ENCODE measurements at places on chromosomes 3 and 15.
A peak's percentile ranks its signal among the peaks of the same experiment; 100 is the strongest.

DNA sequence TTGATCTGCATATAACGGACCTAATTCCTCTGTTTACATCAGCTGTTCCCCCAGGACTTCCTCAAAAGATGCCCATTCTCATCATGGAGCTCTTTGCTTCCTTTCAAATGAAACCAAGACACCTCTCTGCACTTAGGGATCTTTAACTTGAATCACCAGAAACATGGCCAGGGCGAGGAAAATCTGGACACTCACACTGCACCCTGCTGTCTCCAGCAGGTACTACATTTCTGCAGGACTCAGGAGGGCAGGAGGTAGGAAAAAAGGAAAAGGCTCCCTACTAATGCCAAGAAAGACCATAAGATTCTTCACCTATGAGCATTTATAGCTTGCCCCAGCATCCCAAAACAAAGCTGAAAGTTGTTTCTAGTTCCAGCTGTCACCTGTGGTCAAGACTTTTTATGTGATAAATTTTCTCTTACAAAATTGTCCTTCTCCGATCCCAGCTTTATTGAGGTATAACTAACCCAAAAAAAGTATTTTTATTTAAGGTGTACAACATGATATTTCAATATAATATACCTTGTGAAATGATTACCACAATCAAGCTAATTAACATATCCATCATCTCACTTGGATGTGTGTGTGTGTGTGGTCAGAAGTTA lies 87.3 kb upstream of the C15orf61 start:
- peak; percentile 3 for DNase-seq

- DNase-seq = no peak
Measured at GRCh38 chr3:29331035-29331434, 50.2 kb downstream of the RBMS3 start.

- no peak for DNase-seq
Measured at GRCh38 chr3:49998326-49998725, 58.4 kb downstream of the RBM6 start.

DNA sequence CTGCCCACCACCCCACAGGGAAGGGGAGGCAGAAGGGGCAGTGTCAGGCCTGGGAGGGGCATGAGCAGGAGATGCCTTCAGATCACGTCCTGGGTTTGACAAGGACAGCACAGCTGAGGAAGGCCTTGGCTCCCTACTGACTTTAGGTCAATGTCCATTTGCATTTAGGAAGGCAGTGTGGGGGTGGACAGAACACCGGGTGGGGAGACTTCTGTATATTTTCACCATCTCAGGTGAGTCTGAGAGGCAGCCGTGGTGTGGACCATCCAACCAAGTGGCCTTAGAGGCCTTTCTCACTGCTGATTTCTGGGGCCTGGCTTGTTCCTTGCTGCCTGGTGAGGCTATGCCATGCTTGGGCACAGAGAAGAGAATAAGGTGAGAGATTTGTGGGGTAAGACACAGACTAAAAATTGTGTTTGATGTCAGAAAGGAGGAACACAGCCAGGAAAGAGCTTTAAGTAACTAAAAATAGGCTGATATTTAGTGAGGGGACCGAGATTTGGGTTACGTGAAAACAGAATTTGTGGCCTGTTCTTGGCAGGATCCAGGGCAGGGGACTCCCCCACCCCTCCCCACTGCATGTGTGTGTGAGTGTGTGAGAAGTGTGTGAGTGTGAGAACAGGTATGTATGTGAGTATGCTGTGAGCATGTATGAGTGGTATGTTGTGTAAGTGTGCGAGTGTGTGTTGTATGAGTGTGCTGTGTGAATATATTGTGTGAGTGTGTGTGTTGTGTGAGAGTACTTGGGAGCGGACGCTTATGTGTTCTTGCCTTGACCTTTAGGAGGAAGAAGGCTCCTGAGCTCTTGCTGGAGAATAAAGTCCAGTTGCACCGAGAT lies 11.8 kb upstream of the PLA2G4E start:
- DNase-seq = no peak

- DNase-seq = no peak
Measured at GRCh38 chr3:180626844-180627243, 24.9 kb downstream of the TTC14 start.

- no peak for DNase-seq
Measured at GRCh38 chr3:39388741-39389248, 5.6 kb downstream of the SLC25A38 start.

DNA sequence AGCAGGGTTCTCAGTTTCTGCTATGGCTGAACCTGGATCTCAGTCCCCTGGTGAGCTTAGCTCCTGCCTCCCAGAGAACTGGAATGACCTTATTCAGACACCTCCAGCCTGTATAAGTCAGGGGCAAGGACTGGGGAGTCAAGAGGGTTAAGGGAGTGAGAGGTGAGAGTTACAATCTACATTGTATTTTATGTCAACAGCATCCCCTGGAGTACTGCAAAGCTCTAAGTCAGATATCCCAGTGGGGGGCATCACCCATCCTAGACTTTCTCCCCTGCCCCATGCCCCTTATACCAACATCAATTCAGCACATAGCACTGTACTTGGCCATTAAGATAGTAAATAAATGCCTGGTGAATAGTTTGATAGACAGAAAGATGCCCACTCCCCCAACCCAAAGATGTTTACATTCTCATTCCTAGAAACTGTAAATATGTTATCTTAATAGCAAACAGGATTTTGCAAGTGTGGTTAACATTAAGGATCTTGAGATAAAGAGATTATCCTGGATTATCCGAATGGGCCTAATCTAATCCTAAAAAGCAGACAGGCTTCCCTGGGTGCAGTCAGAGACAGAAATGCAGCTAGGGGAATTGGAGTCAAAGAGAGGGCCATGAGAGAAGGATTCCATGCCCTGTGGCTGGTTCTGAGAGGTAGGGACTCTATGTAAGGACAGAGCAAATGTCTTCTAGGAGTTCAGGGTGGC lies 132.3 kb upstream of the RASGRP1 start:
- no peak for DNase-seq

GRCh38 chr15:89195836-89196235 lies 25.5 kb downstream of the RLBP1 start:
- DNase-seq = no peak

DNA sequence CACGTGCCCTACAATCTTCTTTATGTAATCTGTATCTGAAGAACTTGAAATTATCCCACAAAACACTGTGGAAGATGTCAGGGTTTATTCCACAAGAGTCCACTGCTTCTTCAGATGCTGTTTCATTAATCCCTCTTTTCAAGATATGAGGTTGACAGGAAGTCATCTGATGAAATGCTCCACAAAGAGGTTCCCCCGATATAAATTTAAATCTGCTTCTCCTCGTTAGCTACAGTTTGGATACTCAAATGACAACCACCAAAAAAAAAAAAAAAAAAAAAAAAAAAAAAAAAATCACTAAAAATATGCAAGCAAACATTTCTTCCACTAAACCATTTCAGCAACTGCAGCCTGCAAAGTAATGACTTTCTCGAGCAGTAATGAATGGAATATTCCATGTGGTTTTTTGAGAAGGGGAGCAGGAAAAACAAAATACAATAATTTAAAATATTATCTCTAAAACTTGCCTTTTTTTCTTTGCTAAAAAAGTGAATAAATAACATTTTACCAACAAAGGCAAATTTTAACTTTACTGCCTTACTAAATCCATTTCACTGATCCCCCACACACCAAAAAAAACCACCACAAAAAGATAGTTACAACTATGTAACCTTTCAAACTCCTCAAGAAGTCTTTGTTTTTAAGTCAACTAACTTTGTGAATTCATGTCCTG lies 37.8 kb downstream of the DLG1 start:
- DNase-seq = no peak

DNA sequence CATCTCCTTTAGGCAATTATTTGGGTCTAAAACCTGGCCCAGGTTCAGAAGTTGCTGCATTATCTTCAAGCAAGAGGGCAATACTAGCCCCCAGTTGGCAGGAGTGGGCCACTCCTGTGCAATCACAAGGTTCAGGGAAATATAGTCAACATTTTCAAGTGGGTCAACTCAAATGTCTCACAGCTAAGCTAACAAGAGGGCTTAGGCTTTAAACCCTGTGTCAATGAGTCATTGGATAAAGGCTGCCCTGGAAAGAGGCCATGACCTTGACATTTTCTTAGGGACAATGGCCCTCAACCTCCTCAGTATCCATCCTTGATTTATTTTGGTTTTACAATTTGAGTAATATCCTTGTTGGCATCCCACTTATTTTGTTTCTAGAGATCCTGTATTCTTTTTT lies 73.5 kb upstream of the DCP1A start:
- no peak for DNase-seq

DNA sequence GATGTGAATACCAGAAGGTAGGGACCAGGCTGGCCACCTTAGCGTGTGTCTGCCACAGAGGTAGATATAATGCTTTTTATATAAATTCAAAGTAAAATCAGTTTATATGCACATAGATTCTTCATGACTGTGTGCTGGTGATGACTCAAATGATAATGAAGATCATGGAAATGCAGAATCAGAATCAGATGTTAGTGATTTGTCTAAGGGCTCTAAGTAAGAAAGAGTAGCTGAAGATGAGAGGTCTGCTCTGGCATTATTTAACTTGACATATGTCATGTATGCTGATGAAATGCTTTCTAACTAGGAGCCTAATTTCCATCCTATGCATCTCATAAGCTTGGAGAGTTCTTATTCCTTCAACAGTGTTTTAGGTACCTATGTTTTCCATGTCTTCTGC lies 50.3 kb upstream of the DPH6 start:
- DNase-seq = no peak

DNA sequence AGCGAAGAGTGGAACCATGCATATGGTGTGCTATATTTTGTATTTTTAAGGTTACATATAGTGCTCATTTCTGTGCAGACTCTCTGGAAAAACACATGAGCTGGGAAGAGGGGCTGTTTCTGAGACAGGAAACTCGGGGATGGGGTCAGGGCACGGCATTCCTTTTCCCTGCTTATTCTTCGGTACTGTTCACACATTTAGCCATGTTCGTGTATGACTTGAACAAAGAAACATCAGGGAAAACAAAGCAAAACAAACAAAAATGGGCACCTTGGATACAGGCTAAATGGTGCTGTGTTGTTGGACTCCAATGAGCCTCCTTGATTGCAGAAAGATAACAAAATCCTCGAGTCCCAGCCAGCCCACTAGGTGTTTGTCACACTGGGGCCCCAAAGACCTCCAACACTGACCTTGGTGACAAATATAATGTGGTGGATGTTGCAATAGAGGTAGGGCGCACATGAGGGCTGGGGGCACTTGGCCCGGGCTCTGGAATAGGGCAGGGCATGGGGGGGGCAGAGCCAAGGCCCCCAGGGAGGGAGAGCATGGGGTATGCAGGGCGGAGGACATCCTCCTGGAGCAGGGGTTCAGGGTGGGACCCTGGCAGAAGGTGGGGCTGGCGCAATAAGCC lies 19.3 kb downstream of the DNASE1L3 start:
- DNase-seq = no peak

DNA sequence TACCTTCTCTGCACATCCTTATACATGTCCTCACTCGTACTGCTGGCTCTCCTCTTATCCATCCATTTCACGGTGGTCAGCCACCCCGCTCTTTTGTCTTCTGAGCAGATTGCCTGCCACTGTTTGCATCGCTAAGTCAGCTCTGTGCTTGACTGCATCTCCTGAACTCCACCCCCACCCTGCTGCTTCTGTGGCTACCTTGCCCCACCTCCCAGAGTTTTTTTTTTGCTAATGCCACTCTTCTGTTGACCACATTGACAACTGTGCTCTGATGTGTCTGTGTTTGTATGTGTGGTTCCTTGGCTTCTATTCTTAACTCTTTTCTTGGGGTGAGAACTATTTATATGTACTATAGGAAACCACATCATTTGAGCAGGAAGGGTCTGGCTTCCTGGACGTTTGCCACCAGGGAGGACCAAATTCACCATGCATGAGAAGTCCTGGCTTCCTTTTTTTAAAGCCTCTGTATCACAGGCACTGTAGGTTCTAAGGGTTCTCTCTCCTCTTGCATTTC lies 12.8 kb upstream of the MTMR10 start:
- DNase-seq = no peak

DNA sequence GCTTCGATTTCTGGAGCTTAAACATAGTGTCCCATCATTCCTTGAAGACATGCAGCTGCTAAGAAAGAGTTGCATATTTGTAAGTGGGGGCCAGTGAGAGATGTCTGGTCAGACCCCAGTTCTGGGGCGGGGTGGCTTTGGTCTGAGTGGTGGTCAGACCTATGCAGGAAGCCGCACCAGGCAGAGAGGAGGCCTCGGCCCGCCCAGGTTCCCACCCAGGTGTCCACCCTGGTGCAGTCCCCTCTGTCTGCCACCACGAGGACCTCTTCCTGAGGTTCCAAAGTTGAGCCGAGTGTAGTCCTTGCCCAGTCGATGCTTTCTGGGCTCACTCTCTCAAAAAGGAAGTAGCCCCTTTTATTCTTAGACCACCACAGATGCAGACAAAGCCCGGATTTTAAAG lies 122.6 kb upstream of the DLG1 start:
- DNase-seq = no peak

GRCh38 chr15:57654153-57654852 lies 52.2 kb upstream of the POLR2M start:
- DNase-seq = no peak

DNA sequence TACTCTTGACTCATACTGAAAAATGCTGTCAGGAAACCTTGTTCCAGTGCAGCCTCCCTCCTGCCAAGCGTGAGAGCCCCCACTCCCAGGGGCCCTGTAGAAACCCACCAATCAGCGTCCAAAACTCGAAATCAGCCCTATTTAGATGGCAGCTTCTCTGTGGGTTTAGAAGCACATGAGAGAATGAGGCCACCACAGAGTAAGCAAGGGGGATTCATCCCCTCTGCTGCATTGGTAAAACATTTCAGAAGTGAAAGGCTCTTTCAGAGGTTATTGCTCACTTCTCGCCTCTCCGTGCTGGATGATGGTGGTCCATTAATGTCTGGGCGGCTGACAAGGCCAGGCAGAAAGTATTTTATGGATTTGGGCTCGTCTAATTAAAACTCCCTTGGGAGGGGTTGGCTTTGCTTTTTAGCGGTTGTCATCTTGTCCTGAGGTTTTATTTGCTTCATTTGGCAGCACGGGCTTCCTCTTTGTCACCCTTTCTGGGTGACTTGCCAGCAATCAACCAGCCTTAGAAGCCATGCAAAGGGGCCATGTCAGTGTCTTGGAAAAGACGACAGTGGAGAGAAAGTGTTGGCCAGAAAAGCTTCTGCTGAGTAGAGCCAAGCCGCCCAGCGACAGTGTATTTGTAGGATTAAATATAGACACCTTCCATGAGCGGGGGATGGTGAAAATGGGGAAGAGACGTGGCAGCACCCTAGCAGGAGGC lies 145.5 kb downstream of the ATP10A start:
- DNase-seq = no peak

All from stimulated activated CD4-positive, alpha-beta T cell treated with anti-CD3 and anti-CD28 coated beads, Interleukin-4, amount 100 ng/mL, for 4 hours (primary cell).